ENCODE measurements at places on chromosomes 3 and 15.

- DNase-seq: no peak
These were observed 614.8 kb upstream of the ZNF717 start for GRCh38 chr3:76400141-76400540.

DNA sequence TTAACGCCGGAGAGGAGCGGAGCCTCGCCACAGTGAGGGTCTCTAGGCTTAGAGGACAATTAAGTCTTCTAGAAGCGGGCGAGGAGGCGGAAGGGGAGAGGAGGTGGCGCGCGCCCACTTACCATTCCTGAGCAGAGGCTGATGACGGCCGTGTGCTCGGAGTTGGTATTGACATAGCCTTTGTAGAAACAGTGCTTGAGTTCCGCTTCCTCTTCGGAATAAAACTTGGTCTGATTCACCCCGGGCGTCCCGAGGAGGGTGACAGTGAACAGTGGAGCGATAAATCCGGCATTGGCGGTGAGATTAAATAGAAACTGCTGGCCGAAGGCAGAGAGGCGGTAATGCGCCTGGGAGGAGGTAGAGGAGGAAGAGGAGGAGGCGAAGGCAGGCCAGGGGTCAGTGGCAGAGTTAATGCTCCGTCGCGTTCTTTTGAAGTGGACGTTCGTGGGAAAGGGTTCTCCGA, 1.3 kb downstream of the ADAMTS9 start:
- DNase-seq: no peak

GRCh38 chr3:154034797-154035330, 86.3 kb upstream of the ARHGEF26 start:
- no peak for DNase-seq

DNA sequence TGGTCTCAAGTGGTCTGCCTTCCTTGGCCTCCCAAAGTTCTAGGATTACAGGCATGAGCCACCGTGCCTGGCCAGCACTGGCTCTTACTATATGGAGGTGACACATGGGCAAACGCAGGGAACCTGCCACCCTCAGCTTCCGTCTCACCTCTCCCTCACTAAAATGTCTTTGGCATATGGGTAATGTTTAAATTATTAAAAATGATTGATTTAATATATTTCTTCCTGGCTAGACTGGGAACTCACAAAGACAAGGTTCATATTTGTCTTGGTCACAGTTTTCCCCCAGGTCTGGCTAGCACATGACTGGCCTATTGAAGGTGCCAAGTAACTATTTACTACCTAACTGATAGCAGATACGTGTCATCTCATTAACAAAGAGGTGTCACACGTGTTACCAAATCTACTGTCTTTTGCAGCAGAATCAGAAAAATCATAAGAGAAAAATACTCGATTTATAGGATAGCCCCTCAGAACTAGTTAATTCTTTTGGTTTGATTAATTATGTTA, 48.2 kb downstream of the SYNM start:
- DNase-seq: no peak

DNA sequence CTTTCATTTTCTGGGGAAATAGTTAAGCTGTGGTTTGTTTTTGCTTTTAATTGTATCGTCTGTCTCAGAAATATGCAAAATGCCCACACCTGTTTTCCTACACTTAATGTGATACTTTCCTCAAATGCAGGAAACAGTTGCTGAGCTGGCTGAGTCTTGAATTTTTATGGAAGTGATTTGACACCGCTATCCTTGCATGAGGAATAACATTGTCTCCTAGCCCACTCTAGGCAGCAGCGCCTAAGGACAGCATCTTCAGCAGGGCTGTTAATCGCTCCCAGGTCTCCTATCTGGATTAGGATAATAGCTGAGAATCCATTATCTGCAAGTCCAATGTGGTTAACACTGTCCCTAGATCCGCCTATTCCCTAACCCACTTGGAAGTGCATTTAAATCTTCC, 132.6 kb upstream of the NR2E3 start:
- DNase-seq: no peak

- DNase-seq: no peak
These were observed 299.5 kb downstream of the GAP43 start for GRCh38 chr3:115922681-115923347.

DNA sequence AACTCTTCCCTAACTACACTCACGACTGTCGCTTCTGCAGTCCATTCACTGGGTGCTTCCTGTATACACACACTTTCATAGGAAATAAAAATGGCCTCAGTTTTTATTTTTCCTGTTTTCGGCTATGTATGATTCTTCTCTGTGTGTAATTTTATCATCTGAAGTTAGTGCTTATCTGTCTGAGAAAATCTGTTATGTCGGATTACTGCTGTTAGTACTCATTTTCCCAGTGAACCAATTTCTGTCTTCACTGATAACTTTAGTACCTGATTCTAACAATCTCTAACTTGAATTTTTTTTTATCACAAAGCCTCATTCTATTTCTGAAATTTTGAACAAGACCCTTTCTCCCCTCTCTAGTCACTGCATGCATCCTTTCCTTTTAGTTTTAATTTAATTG, 20.9 kb downstream of the RAB5A start:
- no peak for DNase-seq

DNA sequence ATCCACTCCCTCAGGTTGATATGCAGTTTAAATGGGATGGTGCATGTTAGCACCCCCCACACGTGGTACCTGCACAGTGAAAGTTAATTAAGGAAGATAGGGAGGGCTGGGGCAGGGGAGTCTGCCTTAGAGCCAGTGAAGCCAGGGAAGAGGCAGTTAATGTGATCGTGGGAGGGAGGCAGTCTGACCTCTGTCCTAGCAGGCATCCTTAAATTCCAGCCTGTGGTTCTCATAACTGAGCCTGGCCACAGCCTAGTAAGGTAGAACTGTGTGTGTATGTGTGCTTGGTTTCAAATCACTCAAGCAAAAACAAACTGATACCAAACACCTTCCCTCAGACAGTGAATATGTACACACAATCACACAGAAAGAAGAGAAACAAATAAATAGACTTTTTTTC, 319.1 kb upstream of the TLE3 start:
- no peak for DNase-seq

DNA sequence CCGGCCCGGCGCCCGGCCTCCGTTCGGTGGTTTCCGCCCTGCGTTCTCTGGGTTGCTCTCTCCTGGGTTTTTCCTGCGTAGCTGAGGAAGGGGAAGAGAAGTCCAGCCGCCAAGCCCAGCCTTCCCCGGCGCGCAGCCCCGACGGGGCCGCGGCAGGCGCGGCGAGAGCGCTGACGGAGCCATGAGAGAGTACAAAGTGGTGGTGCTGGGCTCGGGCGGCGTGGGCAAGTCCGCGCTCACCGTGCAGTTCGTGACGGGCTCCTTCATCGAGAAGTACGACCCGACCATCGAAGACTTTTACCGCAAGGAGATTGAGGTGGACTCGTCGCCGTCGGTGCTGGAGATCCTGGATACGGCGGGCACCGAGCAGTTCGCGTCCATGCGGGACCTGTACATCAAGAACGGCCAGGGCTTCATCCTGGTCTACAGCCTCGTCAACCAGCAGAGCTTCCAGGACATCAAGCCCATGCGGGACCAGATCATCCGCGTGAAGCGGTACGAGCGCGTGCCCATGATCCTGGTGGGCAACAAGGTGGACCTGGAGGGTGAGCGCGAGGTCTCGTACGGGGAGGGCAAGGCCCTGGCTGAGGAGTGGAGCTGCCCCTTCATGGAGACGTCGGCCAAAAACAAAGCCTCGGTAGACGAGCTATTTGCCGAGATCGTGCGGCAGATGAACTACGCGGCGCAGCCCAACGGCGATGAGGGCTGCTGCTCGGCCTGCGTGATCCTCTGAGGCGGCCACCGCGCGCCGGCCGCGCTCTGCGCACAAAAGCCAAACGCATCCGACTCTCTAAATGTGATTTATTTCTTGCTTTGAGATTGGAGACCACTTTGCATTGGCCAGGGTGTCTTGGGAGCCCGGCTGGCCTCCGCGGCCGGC, 727 bp downstream of the RAP2B start:
- peak; percentile 24 for DNase-seq

DNA sequence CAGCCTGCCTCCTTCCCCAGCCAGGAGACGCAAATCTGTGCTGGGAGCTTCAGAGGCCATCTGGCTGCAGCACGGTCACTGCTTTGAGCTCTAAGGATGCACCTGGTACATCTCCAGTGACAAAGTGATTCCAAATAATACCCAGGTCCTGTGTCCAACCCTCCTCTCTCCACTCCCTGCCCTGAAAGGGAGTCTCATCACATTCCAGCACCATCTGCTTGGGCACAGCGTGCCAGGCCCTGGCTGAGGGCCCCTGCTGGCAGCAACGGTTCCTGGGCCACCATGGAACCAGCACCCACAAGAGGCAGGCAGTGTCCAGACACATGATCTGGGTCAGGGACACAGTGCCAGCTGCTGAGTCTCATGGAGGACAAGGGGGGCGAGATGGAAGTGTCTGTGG, 81.3 kb downstream of the MTHFS start:
- no peak for DNase-seq

GRCh38 chr3:111669926-111670630, 74.9 kb upstream of the ZBED2 start:
- no peak for DNase-seq

DNA sequence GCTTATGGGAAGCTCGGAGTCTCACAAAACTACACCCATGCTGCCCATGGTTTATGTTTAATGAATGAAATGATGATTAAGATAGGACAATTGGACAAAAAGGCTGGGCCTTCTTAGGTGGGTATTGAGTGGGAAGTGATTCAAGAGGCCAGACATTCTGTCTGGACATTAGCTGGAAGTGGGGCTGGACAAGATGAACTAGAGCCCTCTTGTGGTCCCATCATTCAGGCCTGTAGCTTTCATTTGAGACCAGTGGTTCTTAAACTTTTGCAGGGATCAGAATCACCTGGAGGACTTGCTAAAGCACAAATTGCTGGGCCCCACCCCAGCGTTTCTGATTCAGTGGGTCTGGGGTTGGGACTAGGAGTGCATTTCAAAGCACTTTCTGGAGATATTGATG, 290.4 kb upstream of the CTDSPL start:
- DNase-seq: no peak

DNA sequence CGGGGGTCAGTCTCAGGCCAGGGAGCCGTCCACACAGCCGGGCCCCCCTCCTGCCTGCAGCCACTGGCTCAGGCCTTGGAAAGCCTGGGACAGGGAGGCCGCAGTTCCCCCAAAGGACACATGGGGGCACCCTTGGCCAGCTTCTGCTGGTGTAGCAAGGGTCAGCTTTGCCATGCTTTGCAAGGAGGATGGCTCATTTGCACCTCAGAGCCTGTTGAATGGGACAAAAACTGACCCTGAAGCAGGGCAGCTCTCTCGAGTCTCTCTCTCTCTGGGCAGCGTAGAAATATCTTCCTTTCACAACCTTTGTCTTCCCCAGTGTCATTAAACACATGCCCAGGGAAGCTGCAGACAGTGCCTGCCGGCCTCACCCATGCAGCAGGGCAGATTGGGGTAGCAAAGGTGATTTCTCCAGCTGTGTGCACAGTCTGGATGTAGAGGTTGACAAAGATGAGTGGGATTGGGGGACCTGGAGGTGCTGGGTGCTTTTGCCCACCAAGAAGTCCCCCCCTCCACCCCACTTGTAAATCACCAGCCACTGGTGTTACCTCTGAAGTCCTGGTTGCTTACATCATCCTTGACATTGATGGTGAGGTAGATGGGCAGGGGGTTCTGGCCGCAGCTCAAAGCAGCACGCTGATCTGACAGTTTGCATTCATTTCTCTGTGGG, 17.4 kb upstream of the EHD4 start:
- peak; percentile 90 for DNase-seq

DNA sequence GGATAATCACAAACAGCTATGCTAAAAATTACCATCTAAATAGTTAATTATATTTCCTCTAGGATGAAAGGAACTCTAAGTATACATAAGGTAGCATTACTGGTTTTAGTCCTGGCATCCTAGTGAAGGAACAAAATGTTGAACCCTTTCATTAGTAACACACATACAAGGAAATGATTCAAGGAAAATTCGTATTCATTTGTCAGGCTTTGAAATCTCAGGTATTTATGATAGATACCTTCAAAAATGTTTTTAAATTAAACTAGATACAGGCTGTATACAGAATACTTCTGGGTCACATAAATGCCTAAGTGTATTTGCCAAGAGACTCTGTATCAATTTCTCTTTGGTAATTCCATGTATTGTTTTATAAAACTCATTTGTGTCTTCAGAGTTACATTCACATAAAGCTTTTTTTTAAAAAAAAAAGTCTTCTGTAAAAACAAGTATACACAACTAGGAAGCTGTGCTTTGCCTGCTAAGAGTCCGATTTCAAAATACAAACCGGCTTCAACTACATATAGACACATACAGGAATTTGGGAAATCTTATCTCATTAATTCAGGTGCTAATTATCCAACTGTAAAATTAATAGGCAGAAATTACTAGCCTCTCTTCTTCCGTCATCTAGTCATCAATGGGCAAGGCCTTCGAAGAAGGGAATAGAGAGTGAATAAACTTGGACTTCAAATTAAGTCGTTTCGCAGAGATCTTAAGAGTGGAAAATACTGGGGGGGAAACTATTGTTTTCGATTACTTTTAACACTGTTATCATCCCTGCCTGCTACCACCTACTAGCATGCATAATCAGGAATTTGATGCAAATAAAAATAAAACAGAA, 1.3 kb downstream of the SECISBP2L start:
- no peak for DNase-seq

GRCh38 chr3:108623504-108623903, 34.0 kb downstream of the DZIP3 start:
- no peak for DNase-seq

- no peak for DNase-seq
These were observed 836.1 kb downstream of the NAALADL2 start for GRCh38 chr3:175695251-175695650.

- DNase-seq: no peak
These were observed 16.0 kb upstream of the GPR171 start for GRCh38 chr3:151219056-151219455.

- DNase-seq: no peak
These were observed 22.5 kb upstream of the THBS1 start for GRCh38 chr15:39558421-39558820.

GRCh38 chr3:185150561-185150960, 2.3 kb downstream of the C3orf70 start:
- no peak for DNase-seq

GRCh38 chr3:23612296-23612891, 193.4 kb upstream of the UBE2E1 start:
- no peak for DNase-seq

- DNase-seq: no peak
These were observed 465.9 kb upstream of the DPPA4 start for GRCh38 chr3:109803274-109803673.

DNA sequence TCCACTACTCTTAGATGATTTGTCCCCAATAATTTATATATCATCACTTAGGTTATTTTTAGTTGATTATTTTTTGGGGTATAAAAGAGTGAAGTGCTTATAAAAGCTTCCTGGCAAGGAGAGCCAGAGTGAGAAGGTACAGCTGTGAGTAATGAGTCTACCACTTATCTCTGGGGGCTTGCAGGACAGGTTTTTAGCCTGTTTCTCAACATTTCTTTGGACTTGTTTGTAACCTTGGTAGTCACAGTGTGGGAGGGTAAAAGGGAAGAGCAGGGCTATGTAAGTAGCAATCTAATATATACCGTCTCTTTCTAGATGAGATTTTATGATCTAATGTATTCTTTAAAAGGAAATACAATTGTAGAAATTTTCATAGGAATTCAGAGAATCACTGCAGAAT, 321.3 kb upstream of the GOLIM4 start:
- DNase-seq: no peak

- no peak for DNase-seq
These were observed 227.6 kb downstream of the KLF13 start for GRCh38 chr15:31554261-31554660.

- DNase-seq: no peak
These were observed 31.6 kb downstream of the ANP32A start for GRCh38 chr15:68789091-68789490.
